ENCODE measurements at places on chromosomes 7 and 10.

GRCh38 chr7:41438705-41439514, 264.0 kb downstream of the INHBA start:
- no peak for DNase-seq

DNA sequence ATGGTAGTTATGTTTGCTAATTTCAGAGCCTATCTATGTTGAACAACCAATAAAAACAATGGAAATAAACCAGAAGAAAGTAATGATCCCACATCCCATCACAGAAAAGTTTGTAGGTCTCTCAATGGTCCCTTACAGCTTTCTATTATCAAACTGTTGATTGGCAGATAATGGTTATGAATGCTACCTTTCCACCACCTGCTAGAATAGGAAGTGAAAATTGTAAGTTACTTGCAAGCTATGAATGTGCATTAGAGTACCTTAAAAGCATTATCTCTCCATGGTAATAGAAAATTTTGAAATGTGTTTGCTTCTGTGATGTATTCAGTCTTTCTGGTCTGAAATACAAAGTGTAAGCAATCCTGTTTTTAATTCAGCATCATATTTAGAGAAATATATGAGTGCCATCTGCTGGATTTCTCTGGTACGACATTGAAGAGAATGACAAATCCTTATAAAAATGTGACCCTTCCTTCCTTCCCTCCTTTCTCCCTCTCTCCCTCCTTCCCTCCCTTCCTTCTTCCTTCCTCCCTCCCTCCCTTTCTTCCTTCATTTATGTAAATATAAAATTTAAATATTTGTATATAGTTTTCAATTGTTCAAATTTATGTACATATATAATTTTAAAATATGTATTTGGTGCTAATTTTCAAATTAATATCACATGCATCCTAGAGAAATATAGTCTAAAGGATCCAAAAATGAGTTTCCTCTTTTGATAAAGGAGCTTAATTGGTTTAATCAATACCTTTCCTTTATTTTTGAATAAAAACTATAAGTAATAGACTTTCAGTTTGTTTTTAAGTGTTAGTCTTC, 41.4 kb upstream of the PNLIPRP3 start:
- DNase-seq: no peak

DNA sequence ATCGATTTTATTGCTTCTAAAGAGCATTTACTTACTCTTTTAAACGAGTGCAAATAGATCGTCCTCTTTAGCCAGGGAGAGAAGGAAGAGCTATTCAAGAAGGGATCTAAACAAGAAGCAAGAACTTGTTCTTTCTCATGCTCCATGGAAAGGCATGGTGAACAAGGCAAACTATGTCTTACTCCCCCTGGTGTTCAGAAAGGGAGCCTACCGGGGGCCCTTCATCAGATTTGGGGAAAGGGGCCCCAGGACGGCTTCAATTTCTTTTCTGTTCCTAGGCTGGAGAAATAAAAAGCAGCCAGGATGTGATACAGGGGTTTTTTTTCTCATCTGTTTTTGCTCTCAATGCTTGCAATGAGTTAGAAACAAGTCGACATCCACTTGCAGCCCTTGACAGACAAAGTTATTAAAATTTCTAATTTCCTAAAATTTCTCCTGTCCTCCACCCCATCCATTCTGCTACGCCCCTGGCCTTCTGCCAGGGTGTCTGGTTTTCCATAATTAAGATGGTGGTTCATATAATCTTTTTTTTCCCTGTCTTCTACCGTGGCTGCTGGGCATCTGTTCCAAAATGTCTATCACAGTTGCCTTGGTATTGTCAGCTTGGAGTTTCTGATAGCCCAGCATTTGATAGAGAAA, 214.4 kb downstream of the CREB5 start:
- no peak for DNase-seq

DNA sequence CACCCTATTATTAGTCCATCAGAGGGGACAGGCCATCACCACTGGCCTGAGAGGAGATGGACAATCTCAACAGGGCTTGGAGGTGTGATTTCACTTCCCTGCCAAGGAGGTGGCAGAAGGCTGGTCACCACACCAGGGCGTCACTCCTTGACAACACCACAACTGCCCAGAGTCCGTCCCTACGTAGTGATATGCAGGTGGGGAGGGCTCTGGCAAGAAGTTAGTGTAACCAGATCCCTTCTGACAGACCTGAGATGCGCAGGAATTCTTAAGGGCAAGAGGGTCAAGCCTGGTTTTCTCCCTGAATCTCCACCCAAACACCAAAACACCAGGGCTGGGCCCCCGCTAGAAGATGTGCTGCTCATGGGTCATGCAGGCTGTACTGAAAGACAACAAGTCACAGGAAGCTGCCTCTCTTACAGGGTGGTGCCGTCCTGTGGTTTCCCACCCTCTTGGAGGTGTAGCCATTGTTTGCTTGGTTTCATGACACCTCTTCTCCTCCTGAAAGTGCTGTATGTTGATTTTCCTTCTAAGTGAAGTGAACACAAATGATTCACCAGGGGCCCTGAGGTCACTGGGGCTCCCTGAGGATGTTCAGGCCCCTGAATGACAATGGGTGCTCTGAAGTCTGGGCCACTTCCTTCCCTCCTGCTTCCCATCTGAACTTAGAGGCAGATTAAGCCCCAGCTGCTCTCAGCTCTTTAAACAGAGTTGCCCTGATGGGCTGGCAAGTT, 27.1 kb downstream of the ATXN7L1 start:
- DNase-seq: no peak

DNA sequence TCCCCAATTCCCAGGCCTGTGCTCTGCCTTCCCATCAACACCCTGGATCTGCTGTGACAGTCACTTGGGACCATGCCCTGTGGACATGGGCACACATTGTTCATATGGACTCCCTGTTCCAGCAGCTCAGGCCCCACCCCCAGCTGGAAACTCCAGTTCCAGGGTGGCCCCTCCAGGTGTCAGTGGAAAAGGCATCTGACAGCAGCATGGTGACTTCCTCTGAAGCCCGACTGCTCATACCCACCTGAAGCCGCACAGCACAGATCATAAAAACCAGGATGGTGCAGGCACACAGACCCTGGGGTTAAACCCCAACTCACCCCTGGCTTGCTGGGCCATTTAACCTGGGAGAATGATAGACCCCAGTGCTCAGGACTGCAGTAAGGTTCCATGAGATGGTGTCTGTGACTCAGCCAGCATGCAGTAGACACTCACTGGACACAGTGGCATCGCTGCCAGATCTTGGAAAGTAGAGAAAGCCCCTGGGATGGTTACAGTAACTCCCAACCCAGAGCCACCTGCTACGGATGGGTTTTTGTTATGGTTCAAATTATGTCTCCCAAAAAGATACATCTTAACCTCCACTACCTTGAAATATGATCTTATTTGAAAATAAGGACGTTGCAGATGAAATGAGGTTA, 72.6 kb upstream of the NANOS1 start:
- no peak for DNase-seq

GRCh38 chr7:11376529-11376928, 402.9 kb downstream of the PHF14 start:
- DNase-seq: no peak

- DNase-seq: no peak
Observed at GRCh38 chr10:95480901-95481491, 80.2 kb downstream of the SORBS1 start.

GRCh38 chr7:143936087-143937009, 1.3 kb downstream of the OR2F2 start:
- no peak for DNase-seq

GRCh38 chr7:11491811-11492210, 340.2 kb downstream of the THSD7A start:
- no peak for DNase-seq

GRCh38 chr10:34109952-34110702, 705.0 kb downstream of the PARD3 start:
- DNase-seq: no peak

GRCh38 chr7:99806839-99807478, 20.9 kb upstream of the CYP3A43 start:
- no peak for DNase-seq

DNA sequence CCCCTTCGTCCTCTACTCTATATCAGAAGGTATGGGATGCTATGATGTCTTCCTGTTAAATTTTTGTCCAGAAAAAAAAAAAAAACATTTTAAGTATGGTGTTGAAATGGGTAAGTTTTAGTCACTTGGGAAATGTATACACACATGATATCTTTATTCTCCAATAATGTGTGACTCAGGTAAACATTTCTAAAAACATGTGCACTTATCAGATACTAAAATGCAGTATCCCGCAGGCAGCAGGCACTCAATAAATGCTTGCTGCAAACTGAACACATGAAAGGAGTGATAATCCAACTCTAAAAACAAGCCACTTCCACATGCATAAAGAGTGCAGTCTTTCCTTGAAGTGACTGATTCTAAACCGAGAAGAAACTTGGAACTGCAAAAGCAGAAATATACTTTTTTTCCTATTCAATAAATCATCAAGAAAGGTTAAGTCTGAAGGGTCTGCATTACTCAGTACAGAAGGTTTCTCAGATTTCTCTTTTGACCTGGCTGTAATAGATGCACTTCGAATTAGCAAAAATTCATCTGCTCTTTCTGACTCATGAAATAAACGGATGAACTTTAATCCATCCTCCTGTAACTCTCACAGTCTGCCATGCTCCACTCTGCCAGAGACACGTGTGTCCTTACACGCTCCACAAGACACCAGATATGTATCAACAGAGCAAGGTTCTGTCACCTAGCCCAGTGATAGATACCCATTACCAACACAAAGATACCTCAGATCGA, 84.0 kb downstream of the HIPK2 start:
- DNase-seq: no peak

DNA sequence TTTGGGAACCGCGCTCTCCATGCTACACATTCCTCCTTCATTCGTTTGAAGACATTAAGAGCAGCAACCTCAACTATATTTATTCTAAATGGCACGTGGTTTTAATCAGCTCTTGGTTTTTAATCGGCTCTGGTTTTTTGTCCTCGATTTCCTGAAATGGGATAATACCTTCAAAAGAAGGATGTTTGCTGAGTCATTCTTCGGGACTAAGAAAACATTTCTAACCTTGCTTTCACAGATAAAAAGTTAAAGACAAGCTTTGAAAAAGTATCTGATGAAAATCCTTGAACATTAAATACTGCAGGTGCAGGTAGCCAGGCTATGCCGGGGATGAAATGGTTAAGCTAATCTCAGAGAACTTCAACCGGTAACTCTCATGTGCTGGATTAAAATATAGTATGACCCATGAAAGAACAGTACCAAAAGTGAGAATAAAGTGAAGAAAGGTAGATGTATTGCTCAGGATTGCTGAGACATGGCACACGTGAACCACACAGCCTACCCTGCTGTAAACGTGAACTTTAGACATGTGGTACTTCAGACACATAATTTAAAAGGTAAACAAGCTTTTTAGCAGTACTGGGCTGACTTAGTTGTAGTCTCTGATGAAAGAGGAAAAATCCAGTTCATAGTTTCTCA, 89.1 kb downstream of the PTPRN2 start:
- no peak for DNase-seq

DNA sequence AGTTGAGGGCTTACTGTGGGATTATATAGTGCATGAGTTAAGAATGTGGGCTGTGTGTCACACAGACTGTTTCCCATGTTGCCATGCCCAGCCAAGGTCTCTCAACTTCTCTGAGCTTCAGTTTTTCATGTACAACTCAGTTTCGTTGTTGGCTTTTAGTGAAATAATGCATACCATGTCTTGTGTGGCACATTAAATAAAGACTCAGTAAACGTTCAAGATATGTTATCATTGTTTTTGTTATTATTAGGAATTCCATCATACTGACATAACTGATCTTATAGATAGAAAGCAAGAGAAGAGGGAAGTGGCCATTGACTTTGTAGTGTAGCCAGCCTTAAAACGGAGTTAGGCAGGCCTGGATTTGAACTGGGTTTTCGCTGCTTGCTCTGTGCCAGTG, 2.9 kb downstream of the CDK14 start:
- no peak for DNase-seq

DNA sequence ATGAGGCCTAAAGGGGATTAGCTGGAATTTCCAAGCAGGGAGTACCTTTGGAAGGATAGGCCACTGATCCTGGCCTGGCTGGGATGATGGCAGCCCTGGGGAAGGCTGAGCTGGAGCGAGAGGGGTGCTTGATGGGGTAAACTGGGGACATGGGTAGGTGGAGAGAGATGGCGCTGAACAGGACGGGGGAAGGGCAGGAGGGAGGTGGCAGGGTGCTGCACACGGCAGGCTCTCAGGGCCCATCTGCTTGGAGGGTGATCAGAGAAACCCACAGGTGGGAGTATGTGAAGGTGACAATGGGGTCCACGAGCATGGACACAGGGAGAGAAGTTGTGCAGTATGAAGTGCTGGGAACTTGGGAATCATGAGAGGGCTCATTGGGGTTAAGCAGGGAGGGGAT, 10.3 kb downstream of the MAT1A start:
- DNase-seq: no peak

- no peak for DNase-seq
Observed at GRCh38 chr7:80775482-80775881, 137.0 kb downstream of the CD36 start.

DNA sequence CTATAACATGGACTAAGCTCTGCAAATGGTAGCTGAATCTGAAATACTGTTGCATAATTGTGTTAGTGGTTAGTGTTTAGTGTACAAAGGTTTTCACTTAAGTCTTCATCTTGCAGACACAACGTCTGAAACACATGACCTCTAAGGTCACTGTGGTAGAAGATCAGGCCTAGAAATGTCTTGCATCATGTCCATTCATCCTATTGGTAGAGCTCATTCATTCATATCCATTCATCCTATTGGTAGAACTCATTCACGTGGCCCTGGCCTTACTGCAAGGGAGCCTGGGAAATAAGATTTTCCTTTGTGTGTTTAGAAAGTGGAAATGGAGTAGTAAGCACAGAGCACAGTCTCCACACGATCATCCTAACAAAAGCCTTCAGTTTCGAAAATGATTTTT, 485.8 kb downstream of the PLXNA4 start:
- no peak for DNase-seq

DNA sequence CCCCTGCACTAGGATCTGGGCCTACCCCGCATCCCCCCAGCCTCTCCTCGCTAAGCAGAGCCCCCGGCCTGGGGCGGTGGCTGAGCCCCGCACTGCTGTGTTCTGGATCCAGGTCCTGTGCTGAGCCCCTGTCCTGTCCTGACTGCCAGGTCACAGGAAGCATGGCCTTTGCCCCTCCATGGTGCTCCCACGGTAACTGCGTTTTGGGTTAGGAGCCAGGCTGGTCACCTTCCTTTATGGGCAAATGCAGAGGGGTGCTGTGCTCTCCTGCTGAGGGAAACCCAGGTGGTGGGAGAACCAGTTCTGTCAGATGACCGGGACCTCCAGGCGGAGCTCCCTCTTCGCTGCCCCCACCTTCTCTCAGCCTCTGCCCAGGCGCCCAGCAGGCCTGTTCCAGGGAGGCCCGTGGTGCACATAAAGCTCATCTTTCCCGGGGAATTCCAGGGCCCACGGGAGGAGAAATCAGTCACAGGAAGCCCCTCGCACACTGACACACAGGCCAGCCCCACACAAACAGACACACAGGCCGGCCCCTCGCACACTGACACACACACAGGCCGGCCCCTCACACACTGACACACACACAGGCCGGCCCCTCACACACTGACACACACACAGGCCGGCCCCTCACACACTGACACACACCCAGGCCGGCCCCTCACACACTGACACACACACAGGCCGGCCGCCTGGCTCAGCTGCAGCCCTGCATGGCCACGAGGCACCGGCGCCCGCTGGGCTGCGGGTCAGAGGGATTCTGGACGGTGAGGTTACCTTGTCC, 75.6 kb downstream of the CFAP46 start:
- no peak for DNase-seq

GRCh38 chr7:96654630-96655188, 54.9 kb downstream of the SEM1 start:
- no peak for DNase-seq
